Stimulated activated CD4-positive, alpha-beta T cell treated with anti-CD3 and anti-CD28 coated beads, Interleukin-1b, Interleukin-23, amount 100 ng/mL, for 24 hours (primary cell): ENCODE measurements at places on chromosomes 1 and 21.

GRCh38 chr1:224700918-224701531 is 84.9 kb downstream of the CNIH3 start:
- DNase-seq: no peak

DNA sequence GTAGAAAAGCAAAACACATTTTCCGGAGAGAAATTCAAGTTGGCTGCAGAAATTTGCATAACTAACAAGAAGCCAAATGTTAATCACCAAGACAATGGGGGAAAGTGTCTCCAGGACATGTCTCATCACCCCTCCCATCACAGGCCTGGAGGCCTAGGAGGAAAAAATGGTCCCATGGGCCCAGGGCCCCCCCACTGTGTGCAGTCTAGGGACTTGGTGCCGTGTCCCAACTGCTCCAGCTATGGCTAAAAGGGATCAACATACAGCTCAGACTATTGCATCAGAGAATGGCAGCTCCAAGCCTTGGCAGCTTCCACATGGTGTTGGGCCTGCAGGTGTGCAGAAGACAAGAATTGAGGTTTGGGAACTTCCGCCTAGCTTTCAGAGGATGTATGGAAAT is 138.2 kb downstream of the USH2A start:
- DNase-seq: no peak

DNA sequence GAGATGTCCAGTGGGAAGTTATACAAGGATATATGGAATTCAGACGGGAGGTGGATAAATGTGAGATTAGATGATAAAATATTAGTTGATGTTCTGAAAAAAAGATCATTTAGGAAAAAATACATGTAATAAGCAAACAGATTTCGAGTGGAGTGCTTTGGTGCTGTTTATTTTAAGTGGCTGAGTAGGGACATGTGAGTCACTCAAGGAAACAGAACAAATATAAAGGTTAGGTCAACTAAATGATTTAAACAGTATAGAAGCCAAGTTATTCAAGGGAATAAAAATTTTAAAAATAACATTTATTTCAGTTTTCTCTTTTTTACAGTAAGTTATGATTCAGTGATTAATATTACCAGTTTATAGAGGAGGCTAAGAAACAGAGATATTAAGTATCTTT is 1046.7 kb upstream of the B3GALT2 start:
- no peak for DNase-seq

DNA sequence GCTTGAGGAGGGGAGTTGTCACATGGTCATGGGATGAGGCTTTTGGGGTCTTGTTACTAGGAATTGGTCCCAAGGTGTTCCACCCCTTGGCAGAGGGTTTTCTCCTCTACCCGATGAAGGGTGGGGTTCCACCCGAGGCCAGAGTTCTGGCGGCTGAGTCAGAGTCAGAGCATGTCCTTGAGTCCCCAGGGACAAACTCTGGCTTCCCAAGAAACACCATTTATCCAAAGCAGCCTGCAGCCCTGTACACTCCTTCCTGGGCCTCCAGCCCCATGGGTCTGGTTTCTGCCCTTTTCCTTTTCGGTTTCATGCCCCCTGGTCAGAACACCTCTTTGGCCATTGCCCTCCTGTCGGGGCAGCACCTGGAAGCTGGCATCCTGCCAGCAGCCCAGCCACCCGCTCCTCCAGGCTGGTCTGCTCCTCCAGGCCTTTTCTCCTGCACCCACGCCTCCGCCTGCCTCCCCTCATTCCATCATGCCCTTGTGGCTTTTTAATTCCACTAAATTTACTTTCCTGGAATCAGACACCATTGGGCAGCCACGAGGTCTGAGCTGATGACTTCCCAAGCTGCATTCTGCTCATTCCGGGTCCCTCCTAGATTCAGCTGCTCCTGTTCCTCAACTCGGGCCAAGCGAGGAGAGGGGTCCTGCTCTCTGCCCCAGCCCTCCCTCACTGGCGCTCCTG is 301.7 kb upstream of the VAMP3 start:
- DNase-seq: no peak

GRCh38 chr1:210151052-210151672 is 81.4 kb upstream of the SERTAD4 start:
- no peak for DNase-seq

DNA sequence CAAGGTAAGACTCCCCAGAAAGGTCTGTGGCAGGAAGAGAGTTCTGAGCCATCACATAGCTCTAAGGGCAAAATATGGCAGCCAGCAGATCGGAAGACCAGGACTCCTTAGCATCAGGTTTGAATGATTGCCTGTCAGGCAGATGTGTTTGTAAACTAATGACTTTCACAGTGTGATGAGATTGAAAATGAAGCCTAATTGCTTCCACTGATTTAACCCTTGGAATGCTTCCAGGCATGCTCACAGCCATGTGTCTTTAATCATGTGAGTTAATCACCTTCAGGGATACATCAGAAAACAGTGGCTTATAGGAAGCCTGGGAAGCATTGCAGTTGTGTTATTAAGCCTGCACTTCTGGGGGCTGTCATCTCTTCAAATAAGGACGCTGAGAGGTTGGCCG is 82.8 kb downstream of the LRRC53 start:
- DNase-seq: no peak

DNA sequence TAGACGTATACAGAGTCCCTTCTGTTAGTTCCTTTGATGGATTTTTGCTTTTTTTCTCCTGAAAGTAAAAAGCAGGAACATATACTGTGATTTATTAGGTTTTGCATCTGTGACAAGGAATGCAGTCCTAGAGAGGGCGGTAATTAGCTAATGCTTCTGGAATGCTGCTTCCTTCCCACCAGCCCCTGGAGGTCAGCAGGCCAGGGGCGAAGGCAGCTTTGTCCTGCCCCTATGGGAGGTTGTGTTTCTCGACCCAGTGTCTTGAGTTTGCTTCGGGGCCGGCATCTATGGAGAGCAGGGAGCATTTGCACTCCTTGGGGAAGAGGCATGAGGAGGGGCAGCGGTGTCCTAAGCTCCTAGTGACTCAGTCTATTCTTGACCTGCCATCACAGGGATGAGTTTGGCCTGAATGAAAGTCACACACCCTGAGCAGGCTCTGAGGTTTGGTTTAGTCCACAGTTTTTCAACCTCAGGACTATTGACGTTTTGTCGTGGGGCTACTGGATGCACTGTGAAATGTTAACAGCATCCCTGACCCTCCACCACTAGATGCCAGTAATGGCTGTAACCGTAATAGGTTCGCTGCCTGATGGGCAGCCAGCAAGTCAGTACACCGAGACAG is 85.0 kb upstream of the KCNJ15 start:
- DNase-seq: no peak
